ENCODE measurements at places on chromosomes 3 and 15. TPM values are rescaled to one million over a fixed set of nuclear protein-coding genes. Genes with fewer than 3 reads are reported as not detected.

DNA sequence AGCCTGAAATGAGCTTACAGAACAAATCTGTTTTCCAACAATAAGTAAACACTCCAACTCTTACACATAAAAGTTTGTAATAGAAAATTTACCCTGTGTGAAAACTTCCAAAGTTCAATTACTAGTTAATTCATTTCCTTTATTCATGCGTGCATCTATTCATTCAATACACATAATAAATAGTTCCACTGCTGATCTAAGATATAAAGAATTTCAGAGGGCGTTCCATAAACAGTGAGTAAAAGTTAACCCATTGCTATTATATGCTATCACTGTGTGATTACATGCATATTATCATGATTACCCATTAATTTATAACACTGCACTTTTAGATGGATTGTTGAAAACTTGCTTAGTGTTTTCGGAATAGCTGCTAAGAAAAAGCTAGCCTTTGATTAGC is 36.2 kb upstream of the CFAP20DC start:
- H3K27ac ChIP-seq, result no peak overlapping the region
- H3K27me3 ChIP-seq, result no peaks in the 10 kb centered on the region
- no peak overlapping the region for H3K4me3 ChIP-seq
- H3K36me3 ChIP-seq, result no peaks in the 10 kb centered on the region
- DNase-seq, result no peak

DNA sequence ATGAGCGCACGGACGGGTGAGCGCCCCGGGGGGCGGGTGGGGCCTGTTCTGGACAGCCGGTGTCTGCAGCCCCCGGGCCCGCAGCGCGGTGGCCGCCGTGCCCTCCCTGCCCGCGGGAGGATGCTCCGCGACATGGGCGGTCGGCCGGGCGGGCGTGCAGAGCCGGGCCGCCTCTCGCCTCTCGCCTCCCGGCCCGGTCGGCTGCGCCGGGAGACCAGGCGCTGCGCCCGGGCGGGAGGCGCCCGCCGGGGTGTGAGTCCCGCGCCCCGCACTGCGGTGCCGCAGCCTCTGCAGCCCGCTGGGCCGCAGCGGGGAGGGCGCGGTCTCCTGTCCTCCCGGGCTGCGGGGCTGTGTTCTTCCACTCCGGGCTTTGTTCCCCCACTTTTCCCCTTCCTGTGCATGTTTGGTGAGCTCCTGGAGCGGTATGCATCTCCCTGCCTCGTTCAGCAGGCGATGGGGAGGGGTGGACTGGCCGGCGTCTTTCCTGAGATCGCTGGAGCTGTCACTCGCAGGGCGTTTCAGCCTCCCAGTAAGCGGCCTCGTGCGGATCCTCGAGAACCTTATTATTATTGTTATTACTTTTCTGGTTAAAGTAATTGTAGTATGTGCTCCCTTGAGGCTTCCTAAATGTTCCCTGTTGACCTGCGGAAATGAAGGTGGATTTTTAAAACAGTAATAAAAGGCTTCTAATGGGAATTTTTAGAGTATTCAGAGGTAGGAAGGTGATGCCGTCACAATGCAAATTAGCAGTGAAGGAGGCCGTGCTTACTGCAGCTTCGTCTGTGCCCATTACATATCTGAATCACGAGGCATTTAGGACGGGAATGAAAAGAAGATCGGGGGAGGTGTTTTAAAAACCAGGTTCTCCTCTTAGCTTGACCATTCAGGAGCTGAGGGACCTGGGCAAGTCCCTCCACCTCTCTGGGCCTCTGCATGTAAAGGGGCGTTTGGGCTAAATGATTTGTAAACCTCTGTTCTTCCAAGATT is 593 bp downstream of the TMOD2 start:
- H3K36me3 ChIP-seq, result no peaks in the 10 kb centered on the region
- peaks cover 7% of the 10 kb centered on the region for H3K4me1 ChIP-seq
- DNase-seq, result no peak
- H3K27me3 ChIP-seq, result no peaks in the 10 kb centered on the region
- H3K27ac ChIP-seq, result peak overlapping the region; percentile 47

DNA sequence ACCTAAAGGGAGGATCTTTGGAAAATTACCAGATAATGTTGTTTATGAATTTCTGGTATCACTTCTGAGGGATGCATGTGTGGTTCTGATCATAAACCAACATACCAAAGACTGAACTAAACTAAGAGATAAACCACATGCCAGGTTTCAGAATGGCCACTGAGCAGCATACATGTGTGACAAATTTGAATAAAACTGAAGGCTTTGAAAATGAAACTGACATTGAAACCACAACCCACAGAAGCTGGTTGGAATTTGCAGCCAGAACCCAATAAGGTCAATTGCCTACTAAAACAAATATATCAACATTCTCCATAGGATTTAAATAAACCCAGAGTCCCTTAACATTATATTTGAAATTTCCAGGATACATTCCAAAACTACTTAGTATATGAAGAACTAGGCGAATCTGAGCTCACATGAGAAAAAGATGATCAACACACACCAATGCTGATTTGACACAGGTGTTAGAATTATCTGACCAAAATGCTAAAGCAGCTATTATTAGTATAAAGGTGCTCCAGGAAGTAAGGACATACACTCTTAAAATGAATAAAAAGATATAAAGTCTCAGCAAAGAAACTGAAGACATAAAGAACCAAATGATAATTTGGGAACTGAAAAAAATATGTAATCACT is 125.0 kb downstream of the ZNF280D start:
- no peaks in the 10 kb centered on the region for H3K27me3 ChIP-seq
- H3K36me3 ChIP-seq, result no peaks in the 10 kb centered on the region
- no peak for DNase-seq
- H3K4me1 ChIP-seq, result no peaks in the 10 kb centered on the region
- H3K4me3 ChIP-seq, result no peak overlapping the region
- H3K27ac ChIP-seq, result no peak overlapping the region

- no peak overlapping the region for H3K4me3 ChIP-seq
- no peak overlapping the region for H3K27ac ChIP-seq
- H3K36me3 ChIP-seq, result no peaks in the 10 kb centered on the region
- no peak for DNase-seq
Measured at GRCh38 chr3:172132721-172133311, 93.4 kb downstream of the FNDC3B start.

- no peaks in the 10 kb centered on the region for H3K4me1 ChIP-seq
- no peak for DNase-seq
- H3K27ac ChIP-seq, result no peak overlapping the region
- H3K4me3 ChIP-seq, result no peak overlapping the region
Measured at GRCh38 chr3:120410541-120410940, 40.3 kb downstream of the FSTL1 start.

DNA sequence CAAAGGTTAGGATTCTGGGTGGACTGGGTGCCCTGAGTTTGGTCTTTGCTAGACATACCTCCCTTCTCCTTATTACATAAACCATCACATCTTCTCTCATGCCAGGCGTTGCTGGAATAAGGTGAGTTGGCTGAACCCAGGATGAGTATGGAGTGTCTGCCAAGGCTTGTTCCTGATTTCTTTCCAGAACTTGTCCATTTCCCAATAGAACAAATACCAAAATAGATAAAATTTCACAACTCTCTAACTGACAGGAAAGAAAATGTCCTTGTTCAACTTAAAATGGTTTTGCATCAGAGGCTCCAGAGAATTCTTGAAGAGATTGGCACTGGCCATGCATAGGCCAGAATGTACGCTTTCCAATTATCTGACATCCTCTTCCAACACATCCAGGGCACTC is 291.9 kb downstream of the IGSF11 start:
- no peak overlapping the region for H3K4me3 ChIP-seq
- DNase-seq, result no peak
- no peaks in the 10 kb centered on the region for H3K4me1 ChIP-seq
- no peak overlapping the region for H3K27ac ChIP-seq
- H3K36me3 ChIP-seq, result no peaks in the 10 kb centered on the region

- no peak overlapping the region for H3K4me3 ChIP-seq
- H3K27ac ChIP-seq, result no peak overlapping the region
- no peak for DNase-seq
- no peaks in the 10 kb centered on the region for H3K36me3 ChIP-seq
- H3K4me1 ChIP-seq, result no peaks in the 10 kb centered on the region
Measured at GRCh38 chr3:194259982-194260766, 91.0 kb downstream of the CPN2 start.

- no peaks in the 10 kb centered on the region for H3K36me3 ChIP-seq
- DNase-seq, result no peak
- H3K4me3 ChIP-seq, result no peak overlapping the region
- no peaks in the 10 kb centered on the region for H3K4me1 ChIP-seq
Measured at GRCh38 chr3:14889205-14889604, 58.2 kb upstream of the NR2C2 start.

GRCh38 chr15:69344238-69344637 is 45.5 kb downstream of the PAQR5 start:
- no peak overlapping the region for H3K4me3 ChIP-seq
- DNase-seq, result no peak
- no peak overlapping the region for H3K27ac ChIP-seq
- no peaks in the 10 kb centered on the region for H3K4me1 ChIP-seq
- H3K27me3 ChIP-seq, result no peaks in the 10 kb centered on the region

DNA sequence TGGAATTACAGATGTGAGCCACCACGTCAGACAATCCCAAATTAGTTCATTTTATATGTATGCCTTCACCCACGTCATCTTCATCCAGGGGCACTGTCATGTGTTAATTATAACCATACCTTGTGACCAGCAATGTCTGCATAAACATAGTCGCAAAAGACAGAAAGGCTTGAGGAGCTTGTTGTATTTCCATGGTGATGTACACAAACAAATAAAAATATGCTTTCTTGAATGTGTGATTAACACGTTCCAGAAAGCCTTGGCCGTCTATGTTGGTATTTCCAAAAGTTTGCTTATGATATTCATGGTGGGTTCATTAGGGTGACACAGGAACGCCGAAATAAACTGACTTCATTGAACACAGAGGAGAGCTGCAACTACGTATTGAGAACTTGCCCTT is 524.7 kb upstream of the ZNF717 start:
- H3K4me3 ChIP-seq, result no peak overlapping the region
- H3K36me3 ChIP-seq, result no peaks in the 10 kb centered on the region
- DNase-seq, result no peak
- no peaks in the 10 kb centered on the region for H3K27me3 ChIP-seq
- no peak overlapping the region for H3K27ac ChIP-seq

DNA sequence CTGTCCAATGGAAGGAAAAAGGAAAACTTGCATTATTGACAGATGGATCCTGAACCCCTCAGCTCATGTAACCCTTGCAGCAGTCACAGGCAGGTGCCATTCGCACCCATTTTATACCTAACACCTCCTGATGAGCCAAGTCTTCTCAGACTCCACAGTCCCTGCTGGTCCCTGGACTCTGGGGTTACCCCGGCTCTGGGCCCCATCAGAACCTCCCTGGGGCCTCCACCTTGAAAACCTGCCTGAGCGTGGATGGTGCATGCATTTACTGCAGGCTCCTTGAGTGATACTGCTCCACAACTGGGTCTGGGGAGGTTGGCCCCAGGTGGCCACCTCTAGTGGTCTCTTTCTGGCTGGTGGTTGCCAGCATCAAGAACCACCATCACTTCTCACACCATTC is 15.9 kb upstream of the DOCK3 start:
- H3K4me3 ChIP-seq, result no peak overlapping the region
- no peaks in the 10 kb centered on the region for H3K36me3 ChIP-seq
- no peaks in the 10 kb centered on the region for H3K27me3 ChIP-seq
- DNase-seq, result no peak
- no peak overlapping the region for H3K27ac ChIP-seq

DNA sequence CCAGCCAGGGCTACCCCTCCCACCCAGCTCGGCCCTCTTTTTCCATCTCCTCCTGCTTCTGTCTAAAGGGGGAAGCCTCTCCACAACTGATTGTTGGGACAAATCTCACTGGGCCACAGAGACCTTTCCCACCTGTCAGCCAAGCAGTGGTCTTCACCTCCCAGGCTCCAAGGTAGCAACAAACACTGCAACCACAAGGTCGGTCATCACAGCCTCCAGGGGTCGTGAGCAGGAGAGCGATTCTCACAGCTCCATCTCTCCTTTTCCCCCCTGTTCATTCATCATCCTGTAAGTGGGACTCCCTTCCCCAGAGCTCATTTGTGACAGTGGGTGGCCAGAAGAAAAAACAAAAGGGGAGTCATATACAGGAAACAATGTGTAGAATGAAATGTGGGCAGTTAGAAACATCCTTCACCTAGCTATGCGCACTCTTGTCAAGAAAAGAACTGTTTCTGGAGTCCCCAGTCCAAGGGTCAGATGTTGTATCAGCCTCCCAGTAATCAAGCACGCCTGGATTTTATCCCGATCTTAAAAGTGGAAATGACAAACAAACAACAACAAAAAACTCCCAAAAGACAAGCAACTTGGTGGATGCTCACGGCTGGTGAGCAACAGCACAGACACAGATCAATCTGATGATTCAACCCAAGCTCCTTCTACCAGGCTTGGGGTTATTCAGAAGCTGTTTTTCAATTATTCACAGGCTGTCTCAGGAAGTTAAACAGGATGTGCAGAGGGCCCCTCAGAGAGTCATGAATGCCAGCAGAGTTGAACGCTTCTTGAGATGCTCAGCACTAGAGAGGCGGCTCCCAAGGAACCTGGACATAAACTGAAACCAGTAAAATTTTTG is 22.4 kb downstream of the LYZL4 start:
- no peaks in the 10 kb centered on the region for H3K36me3 ChIP-seq
- no peak overlapping the region for H3K27ac ChIP-seq
- no peak for DNase-seq
- H3K4me3 ChIP-seq, result no peak overlapping the region
- no peaks in the 10 kb centered on the region for H3K4me1 ChIP-seq

- no peaks in the 10 kb centered on the region for H3K27me3 ChIP-seq
- H3K4me3 ChIP-seq, result no peak overlapping the region
- no peak overlapping the region for H3K27ac ChIP-seq
- H3K4me1 ChIP-seq, result no peaks in the 10 kb centered on the region
- DNase-seq, result no peak
Measured at GRCh38 chr3:104632947-104633346, 733.8 kb upstream of the ALCAM start.

- no peaks in the 10 kb centered on the region for H3K27me3 ChIP-seq
- H3K27ac ChIP-seq, result peak overlapping the region; percentile 96
- H3K36me3 ChIP-seq, result no peaks in the 10 kb centered on the region
- DNase-seq, result no peak
- H3K4me3 ChIP-seq, result no peak overlapping the region
- peaks cover 100% of the 10 kb centered on the region for H3K4me1 ChIP-seq
Measured at GRCh38 chr15:65082303-65082953, 5.9 kb downstream of the KBTBD13 start.

- H3K27me3 ChIP-seq, result no peaks in the 10 kb centered on the region
- no peak for DNase-seq
- H3K4me1 ChIP-seq, result peaks cover 6% of the 10 kb centered on the region
- H3K4me3 ChIP-seq, result no peak within 1 kb of the TSS
Measured at GRCh38 chr3:159839561-159840379, 148.9 kb upstream of the IL12A start.

GRCh38 chr3:86056032-86056431 is 934.9 kb downstream of the VGLL3 start:
- DNase-seq, result no peak
- no peak overlapping the region for H3K4me3 ChIP-seq
- H3K27ac ChIP-seq, result no peak overlapping the region

The CELF6 gene
- total RNA-seq, result 4.1 TPM

The LDHAL6B gene
- not detected for total RNA-seq

The HIGD2B gene
- not detected for total RNA-seq

The PP2D1 gene
- not detected for total RNA-seq
